ENCODE measurements at places on chromosomes 5 and 9.

- DNase-seq: no peak
Measured at GRCh38 chr5:157335534-157336422, 69.9 kb downstream of the CYFIP2 start.

DNA sequence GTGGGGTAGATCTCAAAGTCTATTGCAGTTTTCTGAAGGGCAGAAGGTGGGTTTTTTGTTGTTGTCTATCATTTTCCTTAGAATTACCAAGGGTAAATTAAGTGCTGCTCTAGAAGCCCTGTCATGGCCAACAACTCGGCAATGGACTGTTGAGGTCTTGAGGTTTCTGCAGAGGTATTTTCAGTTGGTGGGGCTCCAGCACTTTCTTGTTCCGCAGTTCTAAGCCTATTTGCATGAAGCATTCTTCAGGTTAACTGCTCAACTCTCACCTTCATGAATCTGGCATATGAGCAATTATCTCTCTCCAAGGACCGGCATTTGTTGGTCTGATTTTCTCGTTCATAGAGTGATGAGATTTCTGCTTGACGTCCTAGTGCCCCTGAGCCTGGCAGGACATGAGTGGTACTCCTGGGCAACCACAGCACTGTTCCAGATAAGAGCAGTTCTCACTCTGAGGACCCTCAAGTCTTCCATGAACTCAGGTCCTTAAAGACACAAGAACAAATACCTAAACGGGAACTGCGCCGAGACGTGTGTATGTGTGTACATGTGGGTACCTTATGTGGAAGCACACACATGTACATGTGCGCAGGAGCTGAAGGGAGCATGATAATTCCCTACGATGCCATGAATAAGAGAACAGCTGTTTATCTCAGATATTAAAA lies 544.5 kb downstream of the CSNK1G3 start:
- no peak for DNase-seq

DNA sequence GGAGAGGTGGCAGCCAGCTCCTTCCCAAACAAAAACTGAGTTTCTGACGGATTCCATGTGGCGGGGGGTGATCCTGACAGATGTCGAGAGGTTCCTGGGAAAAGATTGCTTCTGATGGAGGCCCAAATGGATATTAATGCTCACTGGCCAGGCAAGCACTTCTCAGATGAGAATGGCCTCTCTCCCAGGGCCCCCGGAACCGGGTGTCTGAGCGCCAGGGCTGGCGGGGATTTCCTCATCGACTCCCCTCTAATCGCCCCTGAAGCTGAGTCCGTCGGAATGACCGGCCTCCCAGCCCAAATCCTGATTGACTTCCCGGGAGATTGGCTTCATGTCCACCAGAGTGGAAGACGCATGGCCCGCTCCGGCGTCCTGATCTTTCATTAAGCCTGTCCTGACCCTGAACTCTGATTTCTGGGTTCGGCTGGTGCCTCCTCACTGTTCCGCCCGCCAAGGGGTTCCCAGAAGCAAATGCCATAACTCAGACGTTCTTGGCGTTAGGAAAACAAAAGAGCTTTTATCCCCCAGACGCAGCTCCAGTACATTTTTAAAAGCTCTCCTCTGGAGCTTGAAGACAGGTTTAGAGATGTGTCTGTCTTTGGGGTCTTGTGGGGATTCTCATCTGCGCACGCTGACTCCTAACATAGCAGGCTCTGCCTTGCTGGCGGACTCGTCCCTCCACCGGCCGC lies 17.6 kb downstream of the FIBCD1 start:
- no peak for DNase-seq

GRCh38 chr5:99441235-99441634 lies 512.4 kb upstream of the CHD1 start:
- no peak for DNase-seq

- DNase-seq: no peak
Measured at GRCh38 chr9:121748074-121748473, 96.6 kb downstream of the DAB2IP start.

- no peak for DNase-seq
Measured at GRCh38 chr5:159120446-159120845, 20.7 kb upstream of the EBF1 start.

DNA sequence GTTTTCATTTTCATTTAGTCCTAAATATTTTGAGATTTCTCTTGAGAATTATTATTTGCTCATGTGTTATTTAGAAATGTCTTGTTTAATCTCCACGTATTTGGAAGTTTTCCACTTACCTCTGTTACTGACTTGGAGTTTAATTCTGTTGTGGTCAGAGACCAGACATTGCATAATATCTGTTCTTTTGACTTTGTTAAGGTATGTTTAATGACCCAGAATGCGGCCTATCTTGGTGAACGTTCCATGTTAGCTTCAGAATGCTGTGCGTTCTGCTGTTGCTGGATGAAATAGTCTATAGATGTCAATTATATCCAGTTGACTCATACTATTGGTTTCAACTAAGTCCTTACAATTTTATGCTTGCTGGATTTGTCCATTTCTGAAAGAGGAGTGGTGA lies 325.3 kb upstream of the TARS1 start:
- DNase-seq: no peak

- no peak for DNase-seq
Measured at GRCh38 chr9:93536874-93537273, 39.5 kb upstream of the PHF2 start.
